ENCODE measurements at places on chromosomes 6 and 20. TPM values are rescaled to one million over a fixed set of nuclear protein-coding genes. Genes with fewer than 3 reads are reported as not detected.

- DNase-seq: peak; percentile 59
Measured at GRCh38 chr20:62961310-62961783, 8.8 kb downstream of the SLC17A9 start.

DNA sequence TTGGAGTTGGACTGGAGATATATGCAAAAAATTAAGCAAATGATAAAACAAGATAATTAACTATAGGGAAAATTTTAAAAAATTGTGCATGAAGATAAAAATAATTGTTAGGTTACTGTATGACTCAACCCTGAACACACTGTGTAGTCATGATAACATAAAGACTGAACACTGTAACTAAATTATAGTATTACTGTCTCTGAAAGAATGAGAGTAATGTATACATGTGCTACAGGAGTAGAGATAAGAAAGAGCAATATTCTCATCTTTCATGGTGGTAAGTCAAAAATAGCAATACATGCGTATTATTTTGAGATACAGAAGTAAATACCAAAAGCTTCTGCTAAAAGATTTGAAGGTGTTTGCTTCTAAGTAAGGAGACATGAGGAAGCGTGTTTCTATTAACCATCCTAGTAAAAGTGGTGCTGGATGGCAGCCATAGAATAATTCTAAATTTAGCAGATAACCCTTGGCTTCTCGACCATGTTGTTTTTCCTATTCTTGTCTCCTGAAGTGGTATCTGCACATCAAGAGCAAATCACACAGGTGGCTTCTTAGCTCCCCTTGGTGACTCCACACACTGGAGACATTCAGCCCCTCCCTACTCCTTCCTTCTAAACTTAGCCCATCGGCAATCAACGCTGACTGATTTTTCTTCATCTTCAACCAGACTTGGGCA is 390.6 kb upstream of the PLCB4 start:
- no peak for DNase-seq

- DNase-seq: no peak
Measured at GRCh38 chr6:167097770-167098169, 25.1 kb upstream of the CCR6 start.

DNA sequence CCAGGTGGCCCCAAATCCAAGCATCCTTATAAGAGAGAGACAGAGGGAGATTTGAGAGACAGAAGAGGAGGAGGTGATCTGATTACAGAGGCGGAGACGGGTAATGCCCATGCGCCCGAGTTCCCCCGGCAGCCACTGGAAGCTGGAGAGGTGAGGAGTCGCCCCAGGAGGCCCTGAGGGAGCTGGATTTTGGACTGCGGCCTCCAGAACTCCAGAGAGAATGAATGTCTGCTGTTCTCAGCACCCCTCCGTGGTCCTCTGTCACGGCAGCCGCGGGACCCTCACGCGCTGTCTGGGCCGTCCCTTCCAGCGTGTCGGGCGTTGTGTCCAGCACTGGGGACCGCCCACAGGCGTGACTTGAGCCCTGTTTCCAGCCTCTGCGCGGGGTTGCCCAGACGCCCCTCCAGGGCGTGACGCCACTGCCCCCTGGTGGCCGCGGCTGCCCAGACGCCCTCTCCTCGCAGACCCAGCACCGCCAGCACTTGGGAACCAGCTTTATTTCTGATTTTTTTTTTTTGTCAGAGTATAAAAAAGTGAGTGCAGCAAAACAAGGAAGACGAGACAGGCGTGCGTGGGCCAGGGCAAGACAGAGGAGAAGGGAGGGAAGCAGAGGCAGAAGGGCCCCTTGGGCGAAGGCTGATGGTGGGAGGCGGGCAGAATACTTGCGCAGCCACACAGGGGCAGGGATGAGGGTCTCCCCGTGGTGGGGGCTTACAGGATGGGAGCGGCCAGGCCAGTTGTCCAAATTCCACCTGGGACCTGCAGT is 4.1 kb upstream of the ZNF512B start:
- DNase-seq: peak; percentile 95

GRCh38 chr20:43334080-43334479 is 123.6 kb upstream of the SRSF6 start:
- no peak for DNase-seq

- no peak for DNase-seq
Measured at GRCh38 chr6:7587631-7588100, 2.3 kb upstream of the SNRNP48 start.

DNA sequence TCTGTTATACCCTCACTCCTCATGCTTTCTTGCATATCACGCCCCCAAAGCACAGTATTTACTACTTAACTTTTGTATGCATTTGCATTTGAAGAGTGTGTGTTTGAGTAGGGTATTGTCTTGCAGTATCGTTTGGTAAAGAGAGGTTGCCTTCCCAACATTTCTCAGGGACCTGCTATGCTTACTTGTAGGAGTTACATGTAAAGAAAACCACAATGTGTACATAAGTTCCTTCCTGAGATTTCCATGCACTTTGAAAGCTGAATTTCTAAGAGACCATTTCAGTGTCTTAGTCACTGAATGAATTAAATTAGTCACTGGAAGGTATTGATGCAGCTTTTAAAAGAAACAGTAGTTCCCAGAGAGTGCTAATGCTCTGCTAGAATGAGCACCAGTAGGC is 159.3 kb upstream of the LAMA2 start:
- no peak for DNase-seq

GRCh38 chr20:25549172-25549773 is 36.1 kb downstream of the NINL start:
- DNase-seq: no peak

DNA sequence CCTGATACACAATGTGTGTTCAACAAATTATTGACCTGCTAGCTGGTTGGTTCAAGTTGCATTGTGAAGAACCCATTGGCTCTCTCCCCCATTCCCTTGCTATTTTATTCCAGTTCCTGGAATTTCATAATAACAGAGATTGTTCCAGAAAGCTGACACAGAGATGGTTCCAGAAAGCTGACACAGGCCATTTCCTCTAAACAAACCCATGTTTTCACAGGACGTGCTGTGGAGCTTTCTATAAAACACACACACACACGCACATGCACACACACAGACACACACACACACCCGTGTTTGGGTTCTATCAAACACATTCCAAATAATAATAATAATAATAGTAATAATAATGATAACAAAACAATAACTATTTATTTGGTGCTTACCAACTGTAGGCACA is 259.1 kb downstream of the CLIC5 start:
- DNase-seq: no peak

DNA sequence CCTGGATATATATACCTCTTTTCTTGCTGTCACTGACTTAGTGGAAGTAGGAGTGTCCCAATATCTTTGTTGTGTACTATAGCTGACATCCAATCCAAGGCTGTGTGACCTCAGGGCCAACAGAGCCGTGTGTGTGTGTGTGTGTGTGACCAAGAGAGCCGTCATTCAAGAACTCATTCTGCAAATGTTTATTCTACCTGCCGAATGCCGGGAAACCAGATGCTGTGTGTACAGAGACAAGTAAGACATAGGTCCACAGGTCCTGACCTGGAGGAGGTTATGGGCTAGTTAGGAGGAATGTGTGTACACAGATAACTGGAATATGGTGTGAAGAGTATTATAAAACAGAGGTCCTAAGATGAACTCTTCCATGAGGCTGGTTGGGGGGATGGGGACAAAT is 190.0 kb downstream of the DHX35 start:
- DNase-seq: no peak

GRCh38 chr6:157323255-157323965 is at the start of gene TMEM242:
TMEM242 (minus strand) TSS chr6:157323519; CDS start chr6:157323499, 20 bp downstream.
- DNase-seq: peak; percentile 96

DNA sequence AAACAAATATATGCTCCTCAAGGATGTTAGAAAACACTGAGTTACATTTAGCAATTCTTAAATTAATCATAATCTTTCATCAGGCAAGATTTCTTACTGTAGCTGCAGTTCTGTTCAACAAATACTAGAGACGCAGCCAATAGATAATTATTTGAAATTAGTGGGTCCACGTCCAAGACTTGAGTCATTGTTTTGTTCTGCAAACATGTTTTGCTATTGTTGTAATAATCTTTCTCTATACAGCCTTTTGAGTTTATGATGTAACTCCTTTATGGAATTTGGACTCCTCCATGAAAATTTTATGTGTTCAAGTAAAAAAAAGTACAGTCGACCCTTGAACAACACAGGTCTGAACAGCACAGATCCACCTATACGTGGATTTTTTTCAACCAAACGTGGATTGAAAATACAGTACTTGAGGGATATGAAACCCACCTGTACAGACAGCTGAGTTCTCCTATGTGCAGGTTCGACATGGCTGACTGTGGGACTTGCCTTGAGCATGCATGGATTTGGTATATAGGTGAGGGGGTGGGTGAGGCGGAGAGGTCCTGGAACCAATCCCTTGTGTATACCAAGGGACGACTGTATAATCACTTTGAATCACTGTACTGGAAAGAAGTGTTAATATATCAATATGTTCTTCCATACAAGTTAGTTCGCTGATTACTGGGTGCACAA is 41.3 kb upstream of the SLC22A16 start:
- no peak for DNase-seq

The GRM1 gene
- total RNA-seq: 0.10 TPM

- DNase-seq: peak; percentile 37
Measured at GRCh38 chr20:38590676-38591473, 9.9 kb downstream of the ADIG start.

GRCh38 chr6:136945711-136946121 is 23.6 kb downstream of the SLC35D3 start:
- DNase-seq: no peak

GRCh38 chr20:45405571-45406259 is 2.4 kb upstream of the DBNDD2 start:
- no peak for DNase-seq

- no peak for DNase-seq
Measured at GRCh38 chr6:156434795-156435190, 342.4 kb upstream of the ARID1B start.

GRCh38 chr6:44415873-44416502 is 28.5 kb downstream of the CDC5L start:
- no peak for DNase-seq

- DNase-seq: no peak
Measured at GRCh38 chr20:40869218-40870147, 159.1 kb upstream of the TOP1 start.

DNA sequence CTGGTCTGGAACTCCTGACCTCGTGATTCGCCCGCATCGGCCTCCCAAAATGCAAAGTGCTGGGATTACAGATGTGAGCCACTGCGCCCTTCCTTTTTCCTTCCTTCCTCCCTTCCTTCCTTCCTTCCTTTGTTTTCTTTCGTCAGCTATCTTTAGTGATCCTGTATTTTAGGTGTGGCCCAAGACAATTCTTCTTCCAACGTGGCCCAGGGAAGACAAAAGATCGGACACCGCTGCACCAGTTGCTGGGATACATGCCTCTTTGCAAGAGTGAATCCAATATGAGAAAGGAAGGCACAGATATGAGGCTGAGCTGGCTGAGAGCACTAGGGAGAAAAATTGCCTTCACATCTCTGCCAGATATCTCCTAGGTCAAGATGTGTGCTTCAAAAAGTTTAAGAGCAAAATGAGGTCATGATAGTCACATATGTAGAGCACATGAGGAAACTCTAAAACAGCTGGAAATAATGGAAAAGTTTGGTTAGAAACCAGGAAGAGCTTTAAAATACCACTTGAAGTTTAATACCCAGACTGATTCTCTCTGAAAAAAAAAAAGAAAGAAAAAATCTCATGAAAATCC is 41.8 kb downstream of the OR2B2 start:
- DNase-seq: no peak

The POU3F2 gene
- total RNA-seq: not detected

DNA sequence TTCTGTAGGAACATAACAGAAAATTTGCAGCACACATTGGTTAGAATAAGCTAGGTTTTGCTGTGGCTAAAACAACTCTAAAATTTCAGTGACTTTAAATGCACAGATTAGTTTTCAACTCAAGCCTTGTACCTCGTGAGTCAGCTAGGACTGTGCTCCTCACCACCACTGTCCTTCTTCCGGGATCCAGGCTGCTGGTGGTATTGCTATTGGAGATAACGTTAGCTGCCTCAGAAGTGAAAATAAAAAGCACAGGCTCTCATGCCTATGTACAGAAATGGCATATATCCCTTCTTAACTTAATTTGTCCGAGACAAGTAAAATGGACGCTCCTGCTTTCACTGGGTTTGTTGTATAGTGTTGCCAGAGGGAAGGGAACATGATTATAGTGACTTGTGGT is 931.1 kb upstream of the EYS start:
- no peak for DNase-seq

- DNase-seq: no peak
Measured at GRCh38 chr6:169778646-169779045, 27.2 kb downstream of the ERMARD start.

DNA sequence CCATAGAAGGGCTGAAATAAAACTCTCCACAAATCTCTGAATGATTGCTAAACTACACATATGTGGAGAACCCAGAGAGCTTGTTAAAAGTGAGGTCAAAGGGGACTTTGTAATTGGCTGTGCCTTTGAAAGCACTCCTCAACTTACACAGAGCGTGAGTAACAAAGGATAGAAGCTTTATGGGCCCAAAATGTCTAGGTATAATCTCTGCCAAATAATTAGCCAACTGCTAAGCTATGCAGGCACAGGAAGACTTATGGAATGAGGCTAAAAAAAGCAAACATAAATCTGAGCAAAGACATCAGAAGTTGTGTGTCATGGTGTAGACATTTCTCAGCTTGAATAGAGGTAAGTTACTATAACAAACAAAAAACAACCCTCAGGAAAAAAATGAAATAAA is 23.3 kb upstream of the UST start:
- no peak for DNase-seq

The MATN4 gene
- total RNA-seq: not detected

The KCNQ2 gene
- total RNA-seq: 0.26 TPM

All from spleen (tissue), 13 donors.